Uterus (tissue), 4 donors: ENCODE measurements at places on chromosomes 12 and 14. TPM values are rescaled to one million over a fixed set of nuclear protein-coding genes. Genes with fewer than 3 reads are reported as not detected.
A peak's percentile ranks its signal among the peaks of the same experiment; 100 is the strongest.

CPM gene
- 4.4 TPM for total RNA-seq

SPRING1 gene
- total RNA-seq = 25.3 TPM

APOLD1 gene
- 57.2 TPM for total RNA-seq

SLC2A13 gene
- total RNA-seq = 17.4 TPM

INSM2 gene
- 0.07 TPM for total RNA-seq

RNF212B gene
- total RNA-seq = not detected

BICDL1 gene
- not detected for total RNA-seq

USP44 gene
- total RNA-seq = 4.4 TPM

PRR4 gene
- 3.0 TPM for total RNA-seq

PLBD1 gene
- 11.5 TPM for total RNA-seq

CLEC4A gene
- total RNA-seq = not detected

EID3 gene
- 3.8 TPM for total RNA-seq

RFX4 gene
- not detected for total RNA-seq

KIF5A gene
- total RNA-seq = 1.2 TPM

KRT79 gene
- not detected for total RNA-seq

DNA sequence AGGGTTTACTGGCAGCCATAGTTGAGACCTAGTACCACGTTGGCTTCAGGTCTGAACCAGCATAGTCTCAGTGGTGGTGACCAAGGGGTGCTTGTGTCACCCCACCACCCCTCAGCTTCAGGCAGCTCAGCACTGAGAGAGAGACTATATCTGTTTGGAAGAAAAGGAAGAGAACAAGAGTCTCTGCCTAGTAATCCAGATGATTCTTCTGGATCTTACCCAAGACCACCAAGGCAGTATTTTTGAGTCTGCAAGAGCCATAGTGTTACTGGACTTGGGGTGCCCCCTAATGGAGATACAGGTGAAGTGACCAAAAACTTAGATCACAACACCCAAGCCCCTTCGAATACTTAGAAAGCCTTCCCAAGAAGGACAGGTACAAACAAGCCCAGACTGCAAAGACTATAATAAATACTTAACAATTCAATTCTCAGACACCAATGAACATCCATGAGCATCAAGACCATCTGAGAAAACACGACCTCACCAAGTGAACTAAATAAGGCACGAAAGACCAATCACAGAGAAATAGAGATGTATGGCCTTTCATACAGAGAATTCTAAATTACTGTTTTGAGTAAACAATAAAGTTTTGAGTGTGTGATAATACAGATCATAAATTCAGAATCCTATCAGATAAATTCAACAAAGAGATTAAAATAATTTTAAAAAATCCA, 107.0 kb downstream of the HELB start:
- DNase-seq = no peak

DNA sequence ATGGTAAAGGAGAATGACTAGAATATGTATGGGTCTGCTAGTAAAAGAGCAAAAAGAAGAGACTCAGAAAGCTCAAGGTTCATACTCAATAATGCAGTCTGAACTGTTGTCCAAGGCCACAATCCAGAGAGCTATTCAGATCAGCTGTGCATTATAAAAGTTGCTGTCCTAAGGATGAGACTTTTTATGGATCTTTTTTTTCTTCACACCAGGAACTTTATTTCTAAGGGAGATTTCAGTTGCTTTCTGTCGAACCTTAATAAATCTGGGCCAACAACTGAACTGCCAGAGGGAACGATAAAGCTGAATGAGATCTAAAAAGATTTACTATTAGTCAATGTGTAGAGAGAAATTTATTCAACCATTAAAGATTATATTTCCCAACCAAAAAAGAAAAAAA, 948.3 kb upstream of the NOVA1 start:
- no peak for DNase-seq

DNA sequence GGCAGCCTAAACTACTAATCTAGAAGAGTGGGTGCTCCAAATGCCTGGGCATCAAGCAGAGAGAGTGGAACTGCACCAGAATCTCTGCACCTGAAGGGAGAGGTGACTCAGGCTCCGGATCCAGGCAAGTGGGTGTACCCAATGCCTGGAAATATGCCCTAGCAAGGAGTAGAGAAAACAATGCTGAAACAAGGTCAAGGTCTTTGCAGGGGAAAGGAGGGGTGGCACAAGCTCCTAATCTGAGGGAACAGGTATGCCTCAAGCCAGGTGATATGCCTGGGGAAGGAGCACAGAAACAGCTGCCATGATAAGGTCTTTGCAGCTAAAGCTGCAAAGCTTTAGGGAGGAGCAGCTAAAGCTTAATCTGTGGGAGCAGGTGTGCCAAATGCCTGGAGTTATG, 136.0 kb upstream of the KITLG start:
- DNase-seq = no peak

DNA sequence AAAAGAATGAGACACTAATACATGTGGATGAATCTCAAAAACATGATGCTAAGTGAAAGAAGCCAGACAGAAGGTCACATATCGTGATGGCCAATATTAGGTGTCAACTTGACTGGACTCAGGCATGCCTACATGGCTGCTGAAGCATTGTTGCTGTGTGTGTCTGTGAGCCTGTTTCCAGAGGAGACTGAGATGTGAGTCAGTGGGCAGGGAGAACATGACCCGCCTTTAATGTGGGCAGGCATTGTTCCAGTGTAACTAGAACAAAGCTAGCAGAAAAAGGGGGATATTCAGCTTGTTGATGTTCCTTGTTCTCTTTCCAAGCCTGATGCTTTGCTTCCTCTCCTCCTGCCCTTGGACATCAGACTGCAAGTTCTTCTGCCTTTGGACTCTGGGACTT, 47.6 kb downstream of the DCAF5 start:
- DNase-seq = no peak

GRCh38 chr14:73780391-73780790, 66.2 kb upstream of the PNMA1 start:
- DNase-seq = no peak

DNA sequence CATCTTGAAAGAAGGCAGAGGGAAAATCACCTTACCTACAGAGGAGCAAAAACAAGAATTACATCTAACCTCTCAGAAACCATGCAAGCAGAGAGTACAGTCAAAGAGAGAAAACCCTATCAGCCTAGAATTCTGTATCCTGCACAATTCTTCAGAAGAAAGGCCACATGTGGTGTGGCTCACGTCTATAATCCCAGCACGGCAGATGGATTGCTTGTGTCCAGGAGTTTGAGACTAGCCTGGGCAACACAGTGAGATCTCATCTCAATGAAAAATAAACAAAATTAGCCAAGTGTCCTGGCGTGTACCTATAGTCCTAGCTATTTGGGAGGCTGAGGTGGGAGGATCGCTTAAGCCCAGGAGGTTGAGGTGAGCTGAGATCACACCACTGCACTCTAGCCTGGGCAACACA, 48.2 kb downstream of the ATF7 start:
- no peak for DNase-seq

- no peak for DNase-seq
These were observed 865.4 kb upstream of the TMEM132C start for GRCh38 chr12:127401536-127401935.

DNA sequence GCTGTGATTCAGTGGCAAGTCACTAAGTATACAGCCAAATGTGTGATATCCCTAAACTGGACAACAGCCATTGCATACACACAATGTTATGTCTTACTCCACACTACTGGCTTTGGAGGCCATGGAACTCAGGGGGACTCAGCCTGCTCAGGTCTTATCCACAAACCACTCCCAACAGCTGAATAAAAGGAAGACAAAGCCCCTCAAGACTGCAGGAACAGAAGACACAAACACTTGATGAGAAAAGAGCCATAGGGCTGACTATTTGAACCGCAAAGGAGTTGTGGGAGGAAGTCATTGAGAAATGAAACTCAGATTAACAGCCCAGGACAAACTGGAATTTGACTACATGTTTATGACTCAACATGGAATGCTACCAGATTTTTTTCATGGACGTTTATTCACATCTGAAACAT, 40.9 kb downstream of the PTGER2 start:
- DNase-seq = no peak

DNA sequence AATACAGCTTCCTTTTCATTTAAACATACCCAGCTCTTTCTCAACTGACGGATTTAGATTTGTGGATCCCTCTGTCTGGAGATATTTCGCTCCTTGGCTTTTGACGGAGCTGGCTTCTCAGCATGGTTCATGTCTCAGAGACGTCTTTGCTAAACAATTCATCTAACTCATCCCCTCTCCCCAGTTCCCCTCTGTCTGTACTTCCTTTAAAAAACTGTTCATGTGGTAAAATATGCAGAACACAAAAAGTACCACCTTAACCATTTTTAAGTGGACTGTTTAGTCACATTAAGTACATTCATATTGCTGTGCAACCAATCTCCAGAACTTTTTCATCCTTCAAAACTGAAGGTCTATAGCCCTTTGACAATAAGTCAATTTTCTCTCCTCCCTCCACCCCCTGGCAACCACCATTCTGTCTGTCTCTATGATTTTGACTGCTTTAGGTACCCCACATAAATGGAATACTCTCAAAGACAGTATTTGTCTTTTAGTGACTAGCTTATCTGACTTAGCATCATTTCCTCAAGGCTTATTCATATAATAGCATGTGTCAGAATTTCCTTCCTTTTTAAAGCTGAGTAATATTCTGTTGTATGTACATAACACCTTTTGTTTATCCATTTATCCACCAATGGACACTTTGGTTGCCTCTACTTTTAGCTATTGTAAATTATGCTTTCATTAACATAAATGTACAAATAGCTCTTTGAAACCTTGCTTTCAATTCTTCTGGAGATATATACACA, 399.8 kb upstream of the SOX5 start:
- no peak for DNase-seq

GRCh38 chr12:129559776-129560175, 344.0 kb downstream of the TMEM132D start:
- DNase-seq = no peak

- no peak for DNase-seq
These were observed 198.9 kb upstream of the SFSWAP start for GRCh38 chr12:131511803-131512561.

DNA sequence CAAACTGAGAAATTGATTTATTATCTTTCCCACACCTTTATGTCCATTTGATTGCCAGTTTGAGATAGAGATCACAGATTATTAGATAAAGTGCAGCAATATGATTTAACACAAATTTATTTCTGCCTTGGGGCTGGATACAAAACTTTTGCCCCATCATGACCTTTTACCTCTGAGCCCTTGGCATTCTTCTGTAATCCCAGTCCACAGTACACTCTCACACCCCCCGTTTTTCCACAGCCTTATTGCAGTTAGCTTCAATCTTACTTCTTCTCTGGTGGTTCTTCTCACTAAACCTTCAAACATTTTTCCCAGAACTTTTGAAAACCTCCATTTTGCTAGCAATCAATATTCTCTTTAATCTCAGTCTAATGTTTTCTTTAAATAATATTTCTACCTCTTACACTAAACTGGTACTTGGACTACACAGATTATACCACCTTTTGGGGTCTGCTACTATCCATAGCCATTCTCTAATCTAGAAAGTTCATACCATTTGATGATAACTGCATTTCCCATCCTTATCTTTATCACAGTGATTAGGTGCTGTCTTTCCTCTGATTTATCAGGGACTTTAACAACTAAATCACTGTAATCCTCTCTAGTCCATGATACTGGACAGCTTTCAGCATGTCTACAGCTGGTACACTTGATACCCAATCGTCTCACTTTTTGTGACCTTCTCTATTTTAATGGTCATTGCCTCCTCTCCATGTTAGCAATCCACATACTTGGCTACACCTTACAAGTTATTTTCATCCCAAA, 186.7 kb upstream of the PDE3A start:
- no peak for DNase-seq

- no peak for DNase-seq
These were observed 4.6 kb downstream of the SSH1 start for GRCh38 chr12:108852674-108853309.

DNA sequence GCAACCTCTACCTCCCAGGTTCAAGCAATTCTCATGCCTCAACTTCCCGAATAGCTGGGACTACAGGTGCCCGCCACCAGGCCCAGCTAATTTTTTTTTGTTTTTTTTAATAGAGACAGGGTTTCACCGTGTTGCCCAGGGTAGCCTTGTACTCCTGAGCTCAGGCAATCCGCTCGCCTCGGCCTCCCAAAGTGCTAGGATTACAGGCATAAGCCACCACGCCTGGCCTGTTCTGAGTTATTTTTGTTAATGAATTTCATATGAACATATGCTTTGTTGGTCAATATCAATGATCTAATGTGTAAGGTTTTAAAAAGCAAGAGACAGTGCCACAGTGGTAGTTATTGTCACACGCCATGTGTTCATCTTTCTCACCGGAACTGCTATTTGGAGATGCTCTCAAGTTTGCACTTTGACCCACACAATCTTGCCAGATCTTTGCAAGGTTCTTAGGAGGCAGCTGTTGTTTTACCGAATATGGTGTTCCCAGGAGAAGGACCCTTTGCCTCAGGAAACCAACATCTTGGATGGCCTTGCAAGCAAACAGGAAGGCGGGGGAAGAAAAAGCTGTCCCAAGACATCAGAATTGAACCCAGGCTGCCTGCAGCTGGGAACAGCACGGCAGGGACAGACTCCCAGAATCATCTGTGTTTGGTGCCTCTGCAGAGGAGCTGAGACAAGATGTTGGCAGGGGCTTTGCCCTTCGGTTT, 30.0 kb downstream of the GALNT16 start:
- DNase-seq = no peak

DNA sequence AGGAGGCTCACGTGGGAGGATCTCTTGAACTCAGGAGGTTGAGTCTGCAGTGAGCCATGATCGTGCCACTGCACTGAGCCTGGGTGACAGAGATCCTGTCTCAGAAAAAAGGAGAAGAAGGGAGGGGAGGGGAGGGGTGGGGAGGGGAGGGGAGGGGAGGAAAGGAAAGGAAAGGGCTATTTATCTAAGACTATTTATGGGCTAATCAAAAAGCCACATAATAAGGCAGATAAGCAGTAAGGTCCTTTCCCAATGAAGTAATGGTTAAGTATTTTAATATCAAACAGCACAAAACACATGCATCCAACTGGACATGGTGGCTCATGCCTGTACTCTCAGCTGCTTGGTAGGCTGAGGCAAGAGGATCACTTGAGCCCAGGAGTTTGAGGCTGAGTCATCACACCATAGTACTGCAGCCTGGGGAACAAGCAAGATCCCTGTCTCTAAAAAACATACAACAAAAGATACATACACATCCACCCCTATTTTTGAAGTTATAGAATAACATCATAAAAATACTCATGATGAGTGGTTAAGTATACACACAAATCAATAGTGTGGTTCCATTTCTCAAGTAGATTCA, 9.7 kb downstream of the PAWR start:
- DNase-seq = no peak

- no peak for DNase-seq
These were observed 8.5 kb upstream of the BICD1 start for GRCh38 chr12:32098112-32098511.

DNA sequence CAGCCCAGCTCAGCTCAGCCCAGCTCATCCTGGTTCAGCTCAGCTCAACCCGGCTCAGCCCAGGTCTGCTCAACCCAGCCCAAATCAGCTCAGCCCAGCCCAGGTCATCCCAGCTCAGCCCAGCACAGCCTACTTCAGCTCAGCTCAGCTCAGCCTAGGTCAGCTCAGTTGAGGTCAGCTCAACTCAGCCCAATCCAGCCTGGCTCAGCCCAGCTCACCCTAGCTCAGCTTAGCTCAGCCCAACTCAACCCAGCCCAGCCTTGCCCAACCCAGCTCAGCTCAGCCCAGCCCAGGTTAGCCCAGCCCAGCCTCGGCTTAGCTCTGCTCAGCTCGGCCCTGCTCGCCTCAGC, 332.3 kb downstream of the TMEM121 start:
- DNase-seq = peak; percentile 8

GRCh38 chr12:92596383-92596782, 106.4 kb upstream of the PLEKHG7 start:
- DNase-seq = no peak

- DNase-seq = no peak
These were observed 1.3 kb downstream of the CLSTN3 start for GRCh38 chr12:7131502-7131866.

- no peak for DNase-seq
These were observed 260.8 kb upstream of the G2E3 start for GRCh38 chr14:30297876-30298795.
